ENCODE measurements at places on chromosomes 4 and X.

DNA sequence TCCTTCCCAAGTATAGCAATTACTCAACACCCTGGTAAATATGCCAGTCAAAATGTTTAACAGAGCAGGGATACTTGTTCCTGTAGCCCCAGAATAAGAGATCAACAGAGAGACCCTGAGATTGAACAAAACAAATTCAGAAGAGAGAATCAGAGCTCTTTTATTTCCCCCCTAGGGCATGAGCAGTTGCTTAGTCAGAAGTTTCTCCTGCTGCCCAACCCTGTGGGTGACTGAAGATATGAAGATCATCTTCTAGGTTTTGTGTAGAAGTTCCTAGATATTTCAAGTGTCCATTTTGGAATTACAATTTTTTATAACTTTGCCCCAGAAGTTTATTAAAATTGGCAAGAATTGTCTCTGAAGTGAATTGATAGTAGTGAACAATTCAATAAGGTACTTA lies 59.1 kb upstream of the RXFP1 start:
- no peak for DNase-seq

GRCh38 chr4:164012396-164013027 lies 518.0 kb downstream of the TMA16 start:
- no peak for DNase-seq

DNA sequence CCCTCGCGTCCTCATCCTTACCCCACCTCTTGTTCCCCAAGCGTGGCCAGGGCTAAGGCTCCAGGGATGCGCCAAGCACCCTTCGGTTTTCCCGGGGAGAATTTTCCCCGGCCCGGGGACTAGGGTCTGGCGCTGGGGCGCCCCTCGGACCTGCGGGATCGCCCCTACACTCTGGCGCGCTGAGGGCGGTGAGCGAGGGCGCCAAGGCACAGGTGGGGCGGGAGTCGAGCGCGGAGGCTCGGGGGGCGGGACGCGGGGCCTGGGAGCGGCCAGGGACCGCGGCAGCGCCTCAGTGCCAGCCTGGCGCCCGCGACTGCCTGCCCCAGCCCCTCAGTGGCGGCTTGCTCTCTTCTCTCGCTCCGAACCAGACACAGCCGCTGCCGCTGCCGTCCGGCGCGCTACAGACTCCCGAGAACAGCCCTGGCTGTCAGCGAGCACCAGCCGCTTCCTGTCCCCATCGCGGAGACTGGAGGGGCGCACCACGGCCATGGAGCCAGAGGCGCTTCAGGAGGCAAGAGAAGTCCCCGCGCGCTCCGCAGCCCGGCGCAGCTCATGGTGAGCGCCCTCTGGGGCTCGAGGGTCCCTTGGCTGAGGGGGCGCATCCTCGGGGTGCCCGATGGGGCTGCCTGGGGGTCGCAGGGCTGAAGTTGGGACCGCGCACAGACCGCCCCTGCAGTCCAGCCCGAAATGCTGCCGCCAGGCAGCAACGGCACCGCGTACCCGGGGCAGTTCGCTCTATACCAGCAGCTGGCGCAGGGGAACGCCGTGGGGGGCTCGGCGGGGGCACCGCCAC lies at the start of gene DRD5:
Gene DRD5 (plus strand): TSS at position 292 of the 793 bp plus-strand sequence. CDS start 396 bp downstream, at position 688.
- DNase-seq: no peak

DNA sequence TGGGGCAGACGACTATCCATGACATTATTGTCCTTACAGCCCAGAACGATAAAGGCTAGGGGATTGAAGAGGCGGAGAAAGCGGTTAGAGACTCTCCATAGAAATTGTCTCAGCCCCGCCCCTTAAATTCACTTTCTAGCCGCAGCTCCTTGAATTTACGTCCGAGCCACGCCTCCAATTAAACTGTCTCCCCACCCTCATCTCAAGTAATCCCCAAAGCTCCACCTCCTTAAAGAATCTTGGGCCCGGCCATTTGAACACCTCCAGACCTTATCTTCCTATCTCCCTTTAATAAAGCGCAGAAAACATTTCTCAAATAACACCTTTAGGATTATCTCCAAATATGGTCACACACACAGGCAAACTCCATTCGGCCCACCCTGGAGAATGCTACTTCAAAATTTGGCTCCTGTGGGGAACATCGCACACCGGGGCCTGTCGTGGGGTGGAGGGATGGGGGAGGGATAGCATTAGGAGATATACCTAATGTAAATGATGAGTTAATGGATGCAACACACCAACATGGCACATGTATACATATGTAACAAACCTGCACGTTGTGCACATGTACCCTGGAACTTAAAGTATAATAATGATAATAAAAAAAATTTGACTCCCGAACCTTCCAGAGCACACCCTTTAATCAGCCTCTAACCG lies 7.2 kb upstream of the MAGIX start:
- DNase-seq: no peak

DNA sequence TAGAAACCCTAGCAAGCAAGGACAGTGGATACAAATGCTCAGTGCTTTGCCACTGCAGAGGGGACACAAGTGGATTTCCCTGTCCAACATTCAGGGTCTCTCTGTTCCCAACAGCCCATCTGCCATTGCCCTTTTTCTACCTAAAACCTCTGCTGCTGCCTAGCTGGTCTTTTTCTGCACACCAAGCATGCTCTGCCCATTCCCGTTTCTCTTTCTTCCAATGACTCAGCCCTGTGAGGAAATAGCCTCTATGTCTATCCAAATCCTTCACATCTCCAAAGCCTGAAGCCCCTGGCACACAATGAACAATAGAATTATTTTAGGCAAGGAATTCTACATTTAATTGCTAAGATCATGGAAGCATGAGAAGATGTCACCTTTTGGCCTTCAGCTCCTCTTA lies 5.7 kb upstream of the AMELX start:
- DNase-seq: no peak

DNA sequence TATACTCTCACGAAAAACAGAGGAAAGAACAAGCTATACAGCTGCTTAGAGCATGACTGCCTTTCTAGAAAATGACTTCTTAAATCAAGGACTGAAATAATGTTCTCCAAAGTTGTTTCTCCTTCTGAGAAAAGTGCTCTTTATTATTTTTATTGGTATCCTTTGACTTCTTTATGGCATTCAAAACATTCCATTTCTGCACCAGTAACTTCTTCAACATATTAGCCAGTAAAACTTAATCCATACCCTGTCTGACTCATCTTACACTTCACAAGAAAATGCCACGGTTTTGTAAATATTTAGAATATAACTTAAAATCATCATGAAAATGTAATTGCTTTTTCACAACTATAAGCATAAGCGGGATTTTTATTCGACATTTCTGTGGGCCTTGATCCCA lies 180.4 kb downstream of the NR3C2 start:
- DNase-seq: no peak

- DNase-seq: no peak
These were observed 39.2 kb upstream of the GPC4 start for GRCh38 chrX:133454491-133454914.

DNA sequence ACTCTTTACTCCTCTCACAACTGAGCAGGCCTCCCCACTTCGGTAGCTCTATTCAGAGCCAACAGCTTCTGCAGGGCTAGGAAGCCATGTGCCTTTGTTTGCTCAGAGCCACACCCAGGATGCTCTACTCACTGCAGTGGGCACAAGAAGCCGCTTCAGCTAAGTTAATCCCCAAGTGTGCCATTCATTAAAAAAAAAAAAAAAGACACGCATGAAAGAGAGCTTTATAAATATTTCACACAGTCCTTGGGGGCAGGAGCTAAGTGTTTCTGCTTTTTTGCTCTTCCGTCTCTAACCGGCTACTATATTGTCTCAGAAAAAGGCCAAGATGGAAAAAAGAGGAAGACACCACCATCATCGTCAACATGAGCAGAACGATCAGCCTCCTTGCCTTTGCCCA lies 8.1 kb downstream of the CRMP1 start:
- no peak for DNase-seq

DNA sequence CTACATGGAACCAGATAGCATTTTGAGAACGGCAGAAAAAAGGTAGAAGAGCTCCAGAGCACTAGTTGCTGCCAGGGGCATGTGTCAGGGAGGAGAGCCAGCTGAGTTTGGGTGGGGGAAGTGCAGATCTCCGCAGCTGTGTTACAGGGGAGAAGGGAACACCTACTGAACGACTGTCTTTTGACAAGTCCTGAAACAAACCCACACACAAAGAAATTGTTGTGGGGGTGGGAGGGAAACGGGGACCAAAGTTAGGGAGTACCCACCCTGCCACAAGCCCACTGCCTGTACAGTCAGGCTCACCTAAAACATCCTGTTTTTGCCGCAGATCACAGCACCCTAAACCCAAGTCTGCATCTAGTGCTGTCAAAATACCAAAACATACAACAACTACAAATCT lies 55.5 kb downstream of the LEF1 start:
- DNase-seq: no peak

DNA sequence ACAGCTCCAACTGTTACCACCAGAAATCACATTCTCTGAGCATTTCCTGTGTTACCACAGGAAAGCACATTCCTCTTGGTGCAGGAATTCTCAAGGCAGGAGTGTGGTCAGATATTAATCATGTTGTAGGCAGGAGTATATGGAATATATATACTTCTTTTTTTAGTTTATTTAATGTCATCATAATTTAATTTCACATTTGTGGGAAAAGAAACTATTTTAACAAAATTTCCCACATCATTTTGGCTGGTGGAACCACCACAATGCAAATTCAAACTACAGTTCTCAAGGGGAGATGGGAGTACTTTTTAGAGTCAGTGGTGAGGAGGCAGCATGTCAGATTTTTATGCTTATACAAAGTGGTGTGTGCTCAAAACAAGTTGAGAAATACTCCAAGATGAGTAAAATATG lies 139.0 kb downstream of the ATP10D start:
- no peak for DNase-seq

DNA sequence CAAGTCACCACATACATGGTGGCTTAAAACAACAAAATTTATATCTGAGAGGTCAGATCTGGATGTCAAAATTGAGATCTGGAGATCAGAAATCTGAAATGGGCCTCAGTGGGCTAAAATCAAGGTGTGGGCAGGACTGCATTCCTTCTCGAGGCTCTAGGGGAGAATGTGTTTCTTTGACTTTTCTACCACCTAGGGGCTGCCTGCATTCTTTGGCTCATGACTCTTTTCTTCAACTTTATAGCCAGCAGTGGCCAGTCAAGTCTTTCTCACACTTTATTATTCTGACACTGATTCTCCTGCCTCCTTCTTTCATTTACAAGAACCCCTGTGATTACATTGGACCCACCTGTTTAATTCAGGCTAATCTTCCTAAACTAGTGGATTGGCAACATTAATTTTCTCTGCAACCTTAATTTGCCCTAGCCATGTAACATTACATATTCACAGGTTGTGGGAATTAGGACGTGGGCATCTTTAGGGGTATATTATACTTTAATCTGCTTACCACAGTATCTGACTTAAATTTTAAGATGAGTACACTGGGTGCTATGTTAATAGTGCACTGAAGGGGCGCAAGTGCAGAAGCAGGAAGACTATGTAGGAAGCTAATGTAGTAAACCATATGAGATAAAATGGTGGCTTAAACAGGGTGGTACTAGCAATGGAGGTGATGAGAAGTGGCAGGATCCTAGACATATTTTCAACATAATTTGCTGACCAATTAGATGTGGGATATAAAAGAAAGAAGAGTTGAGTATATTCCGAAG lies 188.0 kb downstream of the SLC4A4 start:
- DNase-seq: no peak

DNA sequence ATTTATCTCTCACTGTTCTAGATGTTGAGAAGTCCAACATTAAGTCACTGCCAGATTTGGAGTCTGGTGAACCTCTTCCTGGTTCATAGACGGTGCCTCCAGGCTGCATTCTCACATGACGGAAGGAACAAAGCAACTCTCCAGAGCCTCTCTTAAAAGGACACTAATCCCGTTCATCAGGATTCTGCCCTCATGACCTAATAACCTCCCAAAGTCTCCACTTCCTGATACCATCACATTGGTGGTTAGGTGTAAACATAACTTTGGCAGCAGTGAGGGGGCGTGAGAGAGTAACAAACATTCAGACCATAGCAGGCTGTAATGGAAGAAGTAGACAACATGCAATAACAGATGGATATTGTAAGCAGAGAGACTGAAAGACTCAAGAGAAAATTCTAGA lies 388.6 kb downstream of the PDHA2 start:
- no peak for DNase-seq

DNA sequence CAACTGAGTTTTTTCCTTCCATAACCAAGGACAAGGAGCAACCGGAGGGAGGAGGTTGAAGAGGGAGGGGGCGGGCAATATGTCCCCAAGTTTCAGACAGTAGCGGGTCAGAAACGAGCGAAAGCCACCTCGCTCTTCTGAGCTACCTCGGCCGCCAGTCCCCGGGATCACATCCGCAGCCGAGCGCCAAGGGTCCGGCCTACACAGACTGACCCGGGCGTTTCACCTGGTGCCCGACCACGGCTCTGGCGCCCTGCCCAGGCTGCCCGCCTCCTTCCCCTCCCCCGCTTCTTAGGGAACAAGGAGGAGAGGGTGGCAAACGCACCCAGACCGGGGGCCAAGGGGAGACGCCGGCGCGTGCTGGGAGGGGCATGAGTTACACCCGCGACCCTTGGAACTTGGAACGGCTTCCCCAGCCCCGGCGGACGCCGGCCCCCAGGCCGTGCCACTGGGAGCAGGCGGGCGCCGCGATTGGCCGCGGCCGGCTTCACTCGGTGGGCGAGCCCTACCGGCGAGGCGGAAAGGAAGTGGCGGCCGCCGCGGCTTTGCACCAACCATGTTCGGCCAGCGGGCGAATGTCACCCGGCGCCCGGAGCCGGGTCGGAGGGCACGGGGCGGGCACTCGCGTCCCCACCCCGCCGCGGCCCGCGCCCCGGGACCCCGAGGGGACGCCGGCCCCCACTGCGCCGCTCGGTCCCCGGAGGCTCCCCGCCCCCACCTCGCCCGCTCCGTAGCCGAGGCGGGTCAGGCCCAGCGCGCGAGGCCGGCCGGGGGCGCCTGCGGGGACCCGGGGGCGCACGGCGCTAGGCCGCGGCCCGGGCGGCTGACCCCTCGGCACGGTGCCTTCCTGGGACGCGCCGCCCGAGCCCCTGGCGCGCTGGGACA lies 1.5 kb downstream of the IRF2 start:
- peak; percentile 16 for DNase-seq

DNA sequence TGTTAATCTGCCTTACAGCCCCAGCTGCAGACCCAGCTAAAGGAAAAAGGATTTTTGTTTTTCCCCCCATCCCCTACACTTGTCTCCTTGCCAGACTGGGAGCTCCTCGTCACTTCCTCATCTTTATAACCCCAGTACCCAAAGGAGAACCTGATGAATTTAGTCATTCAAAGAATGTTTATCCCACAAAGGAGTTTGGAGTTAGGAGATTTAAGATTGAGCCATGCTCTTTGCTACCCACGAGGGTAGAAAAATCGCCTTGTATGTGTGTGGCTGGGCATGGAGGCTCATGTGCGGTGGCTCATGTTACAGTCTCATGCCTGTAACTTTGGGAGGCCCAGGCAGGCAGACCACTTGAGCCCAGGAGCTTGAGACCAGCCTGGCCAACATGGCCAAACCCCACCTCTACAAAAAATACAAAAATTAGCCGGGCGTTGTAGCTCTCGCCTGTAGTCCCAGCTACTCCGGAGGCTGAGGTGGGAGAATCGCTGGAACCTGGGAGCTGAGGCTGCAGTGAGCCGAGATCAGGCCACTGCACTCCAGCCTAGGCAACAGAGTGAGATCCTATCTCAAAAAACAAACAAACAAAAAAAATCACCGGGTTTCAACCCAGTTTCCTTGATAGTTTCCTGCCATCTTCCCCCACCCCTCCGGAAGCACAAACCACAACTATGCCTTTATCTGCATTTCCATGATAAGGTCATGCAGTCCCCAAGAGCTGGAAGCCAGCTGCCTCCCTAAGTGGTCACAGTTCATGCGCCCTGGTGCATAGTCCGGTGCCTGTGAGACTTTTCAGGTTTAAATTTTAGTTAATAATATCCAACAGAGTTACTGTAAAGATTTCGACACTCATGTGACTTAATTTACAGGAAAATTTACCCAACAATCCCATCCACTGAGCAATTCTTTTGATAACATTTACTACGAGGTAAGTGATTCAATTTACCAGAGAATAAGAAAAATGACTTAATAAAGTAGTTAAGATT lies 1.5 kb downstream of the CFAP97 start:
- DNase-seq: no peak

All from stimulated activated CD4-positive, alpha-beta T cell treated with anti-CD3 and anti-CD28 coated beads, Interleukin-1b, Interleukin-23, amount 100 ng/mL, for 1 hour (primary cell).